ENCODE measurements at places on chromosomes 16 and 17.

DNA sequence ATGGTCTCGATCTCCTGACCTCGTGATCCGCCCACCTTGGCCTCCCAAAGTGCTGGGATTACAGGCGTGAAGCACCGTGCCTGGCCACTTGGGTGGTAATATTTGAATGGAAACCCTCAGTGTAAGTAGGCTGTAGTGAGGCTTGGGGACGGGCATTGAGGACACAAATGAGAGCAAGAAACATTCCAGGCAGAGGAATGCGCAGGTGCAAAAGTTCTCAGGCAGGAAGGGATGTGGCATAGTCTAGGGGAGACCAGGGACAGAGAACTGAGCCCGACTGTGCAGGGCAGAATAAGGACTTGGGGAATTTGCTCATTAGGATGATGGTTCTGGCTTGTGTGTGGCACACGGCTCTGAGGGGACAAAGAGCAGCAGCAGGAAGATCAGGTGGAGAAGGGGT lies 54.8 kb downstream of the GRB2 start:
- no peak for DNase-seq

- no peak for DNase-seq
Observed at GRCh38 chr17:5210614-5211252, 19.1 kb upstream of the ZNF594 start.

DNA sequence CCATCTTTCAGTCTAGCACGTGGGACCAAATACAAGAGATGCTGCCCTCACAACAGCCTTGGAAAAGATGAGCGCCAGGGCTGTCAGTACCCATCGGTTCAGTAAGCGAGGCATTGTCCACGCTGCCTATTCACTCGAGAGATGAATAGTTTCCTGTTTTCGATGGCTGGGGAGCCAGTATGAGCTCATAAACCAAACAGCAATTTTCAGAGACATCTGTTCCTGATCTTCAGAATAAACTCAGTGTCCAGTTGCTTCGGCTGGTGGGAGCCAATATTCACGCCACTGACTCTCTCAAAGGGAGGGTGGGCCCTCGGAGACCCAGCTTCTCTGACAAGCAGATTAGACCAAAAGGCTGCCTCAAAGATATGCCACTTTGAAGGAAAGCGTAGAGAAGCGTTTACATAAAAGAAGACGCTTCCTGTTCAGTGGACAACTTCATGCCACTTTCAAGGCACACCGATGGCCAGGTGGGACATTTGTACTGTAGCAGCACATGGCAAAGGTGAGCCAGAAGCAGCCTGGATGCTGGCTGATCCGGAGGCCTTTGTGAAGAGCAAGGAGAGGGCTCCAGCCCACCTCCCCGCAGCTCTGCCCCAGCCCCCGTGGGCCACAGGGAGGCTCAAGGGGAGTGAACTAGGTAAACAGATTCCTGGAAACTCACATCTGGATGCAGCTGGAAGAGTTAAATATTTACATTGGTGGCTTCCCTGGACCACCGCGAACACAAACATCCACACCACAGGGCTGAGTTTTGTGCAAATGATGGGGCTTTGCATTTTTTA lies 6.0 kb downstream of the TIMM22 start:
- DNase-seq = no peak

- no peak for DNase-seq
Observed at GRCh38 chr17:43578699-43579565, 32.8 kb upstream of the ETV4 start.

DNA sequence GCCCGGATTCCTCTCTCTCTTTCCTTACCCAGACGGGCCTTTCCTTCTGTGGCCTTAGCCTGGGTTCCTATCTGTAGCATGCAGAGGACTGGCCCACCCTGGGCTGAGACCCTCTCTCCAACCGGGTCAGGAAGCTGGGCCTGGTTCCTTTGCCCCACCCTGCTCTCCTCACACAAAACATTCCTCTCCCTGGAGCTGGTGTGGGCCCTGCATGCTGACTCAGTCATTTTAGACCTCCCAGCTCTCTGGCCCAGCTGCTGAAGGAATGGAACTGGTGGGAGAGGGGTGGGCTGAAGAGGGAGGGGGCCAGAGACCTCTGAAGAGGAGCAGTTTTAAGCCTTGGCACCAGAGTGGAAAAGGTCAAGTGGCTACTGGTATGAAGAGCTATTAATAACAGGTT lies 957 bp downstream of the MYL4 start:
- no peak for DNase-seq

GRCh38 chr17:15972497-15972951 lies 27.0 kb downstream of the ZSWIM7 start:
- DNase-seq = no peak

- no peak for DNase-seq
Observed at GRCh38 chr17:20852239-20852989, 190.4 kb downstream of the USP22 start.

DNA sequence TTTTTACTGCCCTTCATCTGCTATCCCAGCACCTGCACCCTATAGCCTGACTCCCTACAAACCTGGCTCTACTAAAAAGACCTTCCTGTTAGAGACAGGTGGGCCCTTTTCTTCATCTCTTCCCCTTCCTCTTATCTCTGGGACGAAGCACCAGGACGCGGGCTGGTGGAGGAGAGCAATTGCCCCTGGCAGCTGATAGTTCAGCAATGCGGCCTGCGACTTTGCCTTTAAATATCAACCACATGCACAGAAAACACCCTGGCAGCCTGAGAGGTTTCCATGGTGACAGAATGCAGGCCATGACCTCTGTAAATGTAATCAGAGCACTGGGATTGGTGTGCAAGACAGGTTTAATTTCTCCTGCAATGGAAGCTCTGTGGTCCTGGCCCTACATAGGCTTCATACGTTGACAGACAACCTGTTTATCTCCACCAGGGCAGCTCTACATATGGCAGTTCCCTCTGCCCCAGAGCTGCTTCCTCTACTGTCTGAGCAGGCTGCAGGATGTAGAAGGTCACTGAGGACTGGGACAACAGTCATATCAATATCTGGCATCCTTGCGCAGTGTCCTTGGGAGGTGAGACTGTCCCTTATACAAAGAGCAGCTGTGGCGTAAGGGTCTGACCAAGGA lies 10.0 kb upstream of the SKAP1 start:
- no peak for DNase-seq

- DNase-seq = no peak
Observed at GRCh38 chr17:19327031-19327783, 35.3 kb downstream of the B9D1 start.

All from stimulated activated CD8-positive, alpha-beta memory T cell treated with anti-CD3 and anti-CD28 coated beads, Interleukin-4, amount 100 ng/mL, for 4 hours (primary cell).